Stimulated activated CD4-positive, alpha-beta T cell treated with anti-CD3 and anti-CD28 coated beads, Interleukin-1b, Interleukin-23, amount 100 ng/mL, for 24 hours (primary cell): ENCODE measurements at places on chromosomes 1 and 21.
A peak's percentile ranks its signal among the peaks of the same experiment; 100 is the strongest.

GRCh38 chr1:33657833-33658232, 185.4 kb downstream of the ZSCAN20 start:
- no peak for DNase-seq

DNA sequence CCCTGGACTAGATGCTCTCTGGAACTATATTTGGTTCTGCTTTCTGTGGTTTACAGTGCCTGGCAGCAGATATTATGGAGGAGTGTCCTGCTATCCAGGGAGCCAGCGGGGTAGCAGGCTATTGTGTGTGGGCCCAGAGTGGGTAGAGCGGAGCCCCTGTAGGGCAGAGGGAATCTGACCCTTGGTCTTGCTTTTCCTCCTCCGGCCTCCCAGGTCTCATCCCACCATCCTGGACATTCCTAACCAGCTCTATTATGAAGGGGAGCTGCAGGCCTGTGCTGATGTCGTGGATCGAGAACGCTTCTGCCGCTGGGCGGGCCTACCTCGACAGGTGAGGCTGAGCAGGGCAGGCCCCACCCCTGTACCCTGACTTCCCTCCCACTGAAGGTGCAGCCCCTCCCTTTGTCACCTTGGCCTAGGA, 9.1 kb downstream of the RHOC start:
- no peak for DNase-seq

GRCh38 chr1:9905010-9905409, 5.1 kb downstream of the CTNNBIP1 start:
- no peak for DNase-seq

- no peak for DNase-seq
Observed at GRCh38 chr1:201217146-201217545, 26.5 kb downstream of the IGFN1 start.

DNA sequence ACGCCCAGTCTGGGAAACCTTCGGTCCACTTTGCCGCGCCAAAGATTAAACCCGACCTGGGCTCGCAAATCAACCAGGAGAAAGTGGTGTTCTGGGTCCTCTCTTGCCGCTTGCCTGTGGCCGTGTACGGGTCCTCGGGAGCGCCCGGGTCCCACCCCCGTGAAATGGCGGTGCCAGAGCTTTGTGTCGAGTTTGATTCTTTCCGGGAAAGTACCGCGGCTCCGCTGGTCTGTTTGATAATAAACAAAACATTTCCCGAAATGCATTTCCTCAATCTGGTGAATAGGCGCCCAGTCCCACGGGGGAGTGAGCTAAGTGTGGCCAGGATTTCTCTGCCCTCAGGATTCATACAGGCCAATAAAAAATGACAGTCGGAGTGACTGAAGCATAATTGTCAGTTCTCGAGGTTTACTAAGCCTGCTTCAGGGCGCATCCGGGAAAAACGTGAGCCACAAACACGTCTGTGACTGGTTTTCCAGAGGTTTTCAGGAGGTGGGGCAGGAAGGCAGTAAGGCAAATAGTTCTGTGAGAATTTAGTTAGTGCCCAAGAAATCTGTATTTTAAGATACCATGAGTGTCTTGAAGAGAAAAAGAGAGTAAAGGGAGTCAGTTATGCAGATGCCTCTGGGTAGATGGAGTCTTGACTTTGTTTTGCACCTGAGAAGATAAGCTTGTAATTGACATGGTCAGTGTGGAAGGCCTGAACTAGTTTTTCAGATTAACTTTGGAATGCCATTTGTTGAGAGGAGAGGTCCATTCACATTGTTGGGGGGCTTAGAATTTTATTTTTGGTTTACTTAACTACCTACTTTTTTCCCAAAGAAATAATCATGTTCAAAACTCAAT, 675 bp downstream of the IFNAR1 start:
- peak; percentile 32 for DNase-seq

- no peak for DNase-seq
Observed at GRCh38 chr1:17554954-17555353, 15.5 kb downstream of the ARHGEF10L start.

DNA sequence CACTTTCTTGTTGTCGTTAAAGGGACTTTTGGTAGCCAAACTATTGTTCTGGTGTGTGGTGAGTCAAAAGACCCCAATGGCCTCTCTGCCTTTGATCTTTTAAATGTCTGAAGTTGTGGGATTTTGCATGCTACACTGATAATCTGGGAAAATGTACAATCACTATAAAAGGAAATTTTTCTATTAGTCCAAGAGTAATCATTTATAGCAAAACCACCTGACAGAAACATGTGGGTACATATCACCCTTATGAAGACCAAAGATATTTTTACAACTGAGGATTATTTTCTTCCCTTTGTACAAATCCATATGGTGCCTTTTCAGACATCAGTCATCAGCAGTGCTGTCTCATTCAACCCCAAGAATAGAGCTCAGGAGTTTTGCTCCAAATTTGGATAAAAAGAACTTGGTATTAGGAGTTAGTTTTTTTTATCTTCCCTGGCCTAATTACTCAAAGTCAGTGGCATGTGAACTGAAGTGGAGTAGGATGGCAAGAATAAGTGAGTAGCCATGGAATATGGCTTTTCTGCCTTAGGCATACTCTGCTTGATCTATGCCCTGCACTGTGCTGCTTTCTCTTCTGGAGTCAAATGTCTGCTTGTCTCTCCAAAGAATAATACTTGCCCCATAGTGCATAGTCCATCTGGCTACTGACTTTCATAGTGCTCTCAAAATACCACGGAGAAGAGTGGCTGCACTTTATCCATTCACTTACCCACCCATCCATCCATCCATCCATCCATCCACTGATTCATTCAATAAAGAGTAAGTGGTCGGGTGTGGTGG, 13.5 kb downstream of the GREM2 start:
- no peak for DNase-seq

DNA sequence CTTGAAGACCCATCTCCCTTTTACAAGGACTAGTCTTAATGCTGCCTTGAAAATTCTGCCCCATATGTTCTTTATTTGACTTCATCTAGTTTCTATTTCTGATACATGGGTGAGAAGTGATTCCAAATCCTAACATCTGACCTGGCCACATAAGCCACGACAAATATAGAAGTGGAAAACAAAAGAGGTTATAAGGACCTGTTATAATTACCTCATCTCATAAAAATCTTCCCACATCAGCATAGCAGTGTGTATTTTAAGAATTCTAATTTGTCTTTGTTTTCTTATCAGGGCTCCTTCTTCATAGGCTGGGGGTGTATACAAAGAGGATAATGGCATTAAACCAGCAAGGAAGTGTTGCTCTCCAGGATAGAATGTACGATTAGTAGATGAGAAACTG, 1007.4 kb downstream of the TTLL7 start:
- DNase-seq: no peak

DNA sequence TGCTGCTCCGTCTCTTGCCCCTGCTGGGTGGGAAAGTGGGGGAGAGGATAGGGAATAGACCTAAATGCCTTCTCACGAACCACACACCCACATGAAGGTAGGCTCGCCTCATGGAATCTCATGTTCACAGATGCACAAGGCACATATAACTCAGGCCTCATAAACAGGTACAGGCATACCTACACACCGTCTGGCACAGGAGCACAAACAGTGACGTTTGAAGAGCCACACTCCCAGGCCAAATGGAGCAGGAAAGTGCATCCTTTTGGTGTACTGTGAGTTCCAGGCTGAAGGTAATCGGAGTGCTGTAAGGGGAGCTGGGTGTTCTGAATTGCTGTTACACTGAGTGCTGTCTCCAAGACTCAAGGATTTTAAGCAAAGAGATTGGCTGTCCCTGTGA, 13.1 kb downstream of the UTP11 start:
- no peak for DNase-seq

DNA sequence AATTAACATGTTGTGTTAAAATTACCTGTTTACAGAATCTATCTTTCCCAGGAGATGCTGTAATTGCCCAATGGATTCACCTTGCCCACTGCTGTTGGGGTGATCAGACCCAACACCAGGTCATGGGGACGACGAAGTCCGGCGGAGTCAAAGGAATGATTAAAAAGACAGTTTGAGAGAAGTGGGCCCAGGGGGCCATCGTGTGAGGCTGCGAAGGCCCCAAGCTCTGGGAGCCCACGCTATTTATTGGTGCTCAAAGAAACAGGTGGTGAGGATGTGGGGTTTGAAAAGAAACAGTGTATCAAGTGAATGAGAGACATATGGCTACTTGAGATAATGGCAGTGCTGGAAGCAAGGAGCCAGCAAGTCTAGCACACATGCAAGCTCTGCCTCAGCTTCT, 16.3 kb upstream of the L1TD1 start:
- no peak for DNase-seq

DNA sequence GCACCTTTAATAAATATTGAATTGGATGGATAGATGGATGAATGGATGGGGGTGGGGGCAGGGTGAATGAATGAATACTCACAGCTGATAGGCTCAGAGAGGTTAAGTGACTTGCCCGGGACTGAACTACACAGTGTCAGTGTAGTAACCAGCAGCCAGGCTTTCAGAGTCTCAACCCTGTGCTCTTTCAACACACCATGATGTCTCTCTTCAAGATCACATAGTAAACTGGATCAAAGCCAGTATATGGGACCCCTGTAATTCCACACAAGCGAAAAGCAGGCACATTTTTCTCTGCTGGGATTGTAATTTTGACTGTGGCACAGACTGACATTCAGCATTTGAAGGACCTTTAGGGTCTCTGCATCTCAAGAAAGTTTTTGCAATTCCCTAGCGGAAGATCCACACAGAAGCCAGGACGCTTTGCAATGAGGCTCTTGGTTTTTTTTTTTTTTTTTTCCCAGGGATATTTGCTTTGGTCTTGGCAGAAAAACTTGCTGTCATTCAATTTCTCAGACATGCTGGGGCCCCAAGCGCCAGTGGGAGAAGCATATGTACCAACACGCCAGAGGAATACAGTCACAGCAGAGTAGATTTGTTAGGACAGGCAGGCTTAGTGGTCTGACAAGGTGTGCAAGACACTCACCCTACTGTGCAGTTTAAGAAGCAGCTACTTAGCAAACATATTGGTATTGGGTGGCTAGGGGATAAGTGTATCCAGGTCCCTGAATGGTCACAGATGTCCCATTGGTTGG, 213.1 kb upstream of the CAMK1G start:
- no peak for DNase-seq

- no peak for DNase-seq
Observed at GRCh38 chr1:195604287-195604686, 1004.0 kb downstream of the KCNT2 start.

GRCh38 chr1:109630898-109631512, 11.4 kb downstream of the AMPD2 start:
- DNase-seq: no peak

- DNase-seq: no peak
Observed at GRCh38 chr21:42578034-42578433, 64.4 kb downstream of the SLC37A1 start.

DNA sequence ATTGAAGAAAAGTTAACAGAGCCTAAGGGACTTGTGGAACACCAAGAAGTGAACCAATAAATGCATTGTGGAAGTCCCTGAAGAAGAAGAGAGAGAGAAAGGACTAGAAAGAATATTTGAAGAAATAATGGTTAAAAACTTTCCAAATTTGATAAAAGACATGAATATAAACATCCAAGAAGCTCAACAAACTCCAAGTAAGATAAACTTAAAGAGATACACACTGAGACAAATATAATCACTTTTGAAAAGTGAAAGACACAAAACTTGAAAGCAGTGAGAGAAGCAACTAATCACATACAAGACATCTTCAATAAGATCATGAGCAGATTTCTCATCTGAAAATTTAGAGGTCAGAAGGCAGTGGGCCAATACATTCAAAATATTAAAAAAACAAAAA, 91.2 kb downstream of the MPZL1 start:
- no peak for DNase-seq

DNA sequence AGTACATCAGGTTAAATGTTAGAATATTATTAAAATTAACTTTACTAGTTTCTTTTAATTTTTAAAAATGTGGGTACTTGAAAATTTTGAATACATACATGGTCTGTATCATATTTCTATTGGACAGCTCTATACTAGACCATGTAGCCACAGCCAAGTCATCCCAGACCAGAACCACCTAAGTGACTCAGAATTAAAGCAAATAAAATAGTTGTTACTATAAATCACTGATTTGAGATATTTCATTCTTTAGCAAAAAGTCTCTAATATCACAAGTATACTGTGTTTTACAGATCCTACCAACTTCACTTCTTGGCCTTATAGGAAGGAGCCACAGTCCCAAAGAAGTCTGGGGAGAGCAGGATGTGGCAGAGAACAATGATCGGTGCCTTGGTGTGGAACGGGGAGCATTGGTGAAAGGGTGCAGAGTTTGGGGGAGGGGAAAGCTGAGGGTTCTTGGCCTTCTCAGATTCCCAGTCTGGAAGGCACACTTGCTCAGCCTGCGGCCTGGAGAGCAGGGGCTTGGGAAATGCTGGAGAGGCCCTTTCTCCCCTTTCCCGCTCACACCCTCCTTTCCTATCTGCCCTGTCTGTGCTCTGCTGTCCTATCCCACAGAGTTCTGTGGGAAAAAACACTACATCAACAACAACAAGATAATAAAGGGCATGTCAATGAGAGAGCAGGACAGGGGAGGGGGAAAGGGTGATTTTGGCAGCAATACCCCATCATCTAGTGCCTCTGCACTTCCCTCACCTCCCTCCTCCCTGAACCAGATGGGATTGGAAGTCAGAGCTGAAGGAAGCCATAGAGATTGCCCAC, 122.1 kb downstream of the NGF start:
- no peak for DNase-seq

DNA sequence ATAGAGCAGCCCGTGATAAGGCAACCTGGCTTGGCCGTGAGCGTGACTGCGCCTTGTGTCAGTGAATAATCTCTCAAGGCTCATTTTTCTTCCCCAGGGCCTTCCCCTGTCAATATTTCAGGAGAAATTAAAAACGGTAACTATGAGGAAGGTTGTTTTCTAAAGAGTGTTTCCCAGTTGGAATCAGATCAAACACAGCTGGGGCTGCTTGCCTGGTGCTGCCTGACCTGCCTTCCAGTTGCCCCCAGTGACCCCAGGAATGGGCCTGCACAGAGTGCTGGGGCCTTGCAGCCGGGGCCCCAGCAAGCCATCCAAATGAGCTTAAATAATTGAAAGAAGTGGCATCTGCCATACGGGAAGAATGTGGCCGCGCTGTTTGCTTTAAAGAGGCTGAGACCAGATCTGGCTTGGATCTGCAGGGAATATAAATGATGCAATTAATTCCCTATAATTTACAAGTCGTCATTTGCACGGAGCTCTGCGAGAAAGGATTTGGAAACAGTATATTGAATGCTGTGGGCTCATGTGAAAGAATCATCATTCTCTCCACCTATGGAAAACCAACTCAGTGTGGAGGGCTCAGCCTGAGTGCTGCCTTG, 203.9 kb downstream of the C1orf94 start:
- DNase-seq: no peak

DNA sequence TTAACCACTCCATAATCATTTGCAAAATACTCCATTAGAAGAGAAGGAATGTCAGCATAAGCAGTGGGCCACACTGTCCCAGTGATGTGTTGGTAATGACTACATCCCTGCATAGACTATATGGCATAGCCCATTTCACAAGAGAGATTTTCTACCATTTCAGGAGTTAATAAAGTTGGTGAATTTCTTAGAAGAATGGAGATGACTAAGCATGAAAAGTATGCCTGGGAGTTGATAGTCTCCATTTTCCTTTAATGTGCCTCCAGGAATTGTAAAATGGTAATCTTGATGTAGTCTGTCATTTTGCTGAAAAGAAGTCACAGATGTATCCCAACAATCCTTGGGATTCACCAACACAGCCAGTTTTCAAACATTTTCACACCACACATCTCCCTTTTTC, 608.8 kb upstream of the CHRM3 start:
- DNase-seq: no peak
